GOT3 (cell line): ENCODE measurements at places on chromosomes 6 and 20.

DNA sequence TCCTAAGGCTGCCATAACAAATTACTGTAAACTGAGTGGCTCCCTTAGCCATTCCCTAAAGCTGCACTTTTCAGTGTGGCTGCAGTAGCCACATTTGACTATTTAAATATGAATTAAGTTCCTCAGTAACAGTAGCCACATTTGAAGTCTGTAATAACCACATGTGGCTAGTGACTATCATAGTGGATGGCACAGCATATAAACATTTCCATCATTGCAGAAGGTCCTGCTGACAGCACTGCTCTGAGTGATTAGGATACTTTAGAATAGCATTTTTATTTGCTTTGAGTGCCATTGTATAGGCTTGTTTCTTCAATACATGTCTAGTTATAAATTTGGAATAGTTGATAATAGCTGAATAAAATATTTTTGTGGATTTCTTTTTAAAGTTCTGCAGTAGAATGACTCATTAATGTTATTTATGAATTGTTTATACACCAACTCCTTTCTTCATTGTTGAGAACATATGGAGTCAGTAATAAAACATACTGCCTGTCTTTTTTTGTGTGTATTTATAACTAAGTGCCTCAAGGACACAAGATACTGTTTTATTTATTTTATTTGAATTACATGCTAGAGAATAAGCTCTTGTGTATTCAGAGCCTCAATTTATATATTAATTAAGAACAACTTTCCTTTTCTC, 217.2 kb downstream of the CDKAL1 start:
- DNase-seq: no peak

DNA sequence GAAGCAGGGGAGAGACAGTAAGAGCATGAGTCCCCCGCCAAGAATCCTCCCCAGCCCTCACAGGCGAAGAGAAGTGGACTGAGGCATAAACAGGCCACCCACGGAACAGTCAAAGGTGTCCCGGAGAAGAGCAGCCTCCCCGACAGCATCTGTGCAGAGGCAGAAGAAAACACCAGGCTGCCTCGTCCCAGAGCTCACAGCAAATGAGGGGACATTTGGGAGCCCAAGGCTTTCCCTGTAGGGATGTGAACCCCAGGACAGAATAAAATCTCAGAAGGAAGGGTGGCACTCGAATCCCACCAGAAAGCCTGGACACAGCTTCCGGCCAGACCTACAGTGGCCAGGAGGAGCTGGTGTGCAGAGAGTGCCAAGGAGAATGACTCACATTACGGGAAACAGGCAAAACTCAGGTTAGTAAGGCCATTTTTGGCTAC, 90.4 kb downstream of the DLL1 start:
- no peak for DNase-seq

DNA sequence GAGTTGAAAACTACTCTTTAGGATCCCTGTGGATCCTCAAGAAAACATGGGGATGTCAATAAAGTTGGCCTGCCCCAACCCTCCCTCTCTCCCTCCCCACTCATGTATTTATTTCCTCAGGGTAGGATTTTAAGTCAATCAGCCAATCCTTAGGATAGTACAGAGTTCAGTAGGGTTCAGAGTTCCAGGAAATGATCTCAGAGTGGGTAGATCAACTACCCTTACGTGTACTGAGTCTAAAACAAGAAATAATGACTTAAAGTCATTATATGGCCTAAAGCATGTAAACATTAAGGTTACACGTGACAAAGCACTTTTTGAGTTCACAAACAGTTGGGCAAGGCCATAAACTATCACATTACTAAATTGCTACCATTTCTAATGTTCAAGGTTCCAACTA, 47.2 kb upstream of the REV3L start:
- no peak for DNase-seq

- no peak for DNase-seq
These were observed 1093.5 kb upstream of the ADGRB3 start for GRCh38 chr6:67541586-67541985.

GRCh38 chr6:156617376-156617775, 159.8 kb upstream of the ARID1B start:
- DNase-seq: no peak
